ENCODE measurements at places on chromosomes 6 and 20.

DNA sequence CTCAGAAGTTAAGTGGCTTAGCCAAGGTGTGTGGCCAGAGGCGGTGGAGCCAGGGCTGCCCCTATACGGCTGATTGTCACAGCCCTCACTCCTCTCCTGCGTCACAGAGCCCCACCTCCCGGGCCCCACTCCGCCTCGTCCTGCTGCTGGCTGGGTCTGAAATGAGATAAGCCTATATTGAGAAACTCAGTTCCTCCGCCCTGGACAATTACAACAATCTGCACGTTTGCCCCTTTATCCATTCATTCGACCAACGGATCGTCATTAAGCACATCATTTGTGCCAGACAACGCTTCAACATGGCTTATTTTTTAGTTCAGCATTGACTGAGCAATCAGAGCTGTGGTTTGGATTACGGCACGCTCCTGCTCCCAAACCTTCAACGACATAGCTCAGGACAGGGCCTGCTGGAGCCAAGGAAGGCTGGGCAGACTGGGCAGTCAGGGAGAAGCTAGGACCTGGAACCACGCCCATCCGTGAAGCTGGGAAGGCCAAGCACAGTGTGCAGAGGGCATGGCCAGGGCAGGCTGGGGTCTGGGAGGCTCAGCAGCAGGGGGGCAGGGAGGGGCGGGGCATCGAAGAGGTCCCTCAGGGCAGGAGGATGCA, 16.6 kb upstream of the EZR start:
- DNase-seq: no peak

- no peak for DNase-seq
These were observed 363.2 kb upstream of the FLRT3 start for GRCh38 chr20:14700639-14700960.

DNA sequence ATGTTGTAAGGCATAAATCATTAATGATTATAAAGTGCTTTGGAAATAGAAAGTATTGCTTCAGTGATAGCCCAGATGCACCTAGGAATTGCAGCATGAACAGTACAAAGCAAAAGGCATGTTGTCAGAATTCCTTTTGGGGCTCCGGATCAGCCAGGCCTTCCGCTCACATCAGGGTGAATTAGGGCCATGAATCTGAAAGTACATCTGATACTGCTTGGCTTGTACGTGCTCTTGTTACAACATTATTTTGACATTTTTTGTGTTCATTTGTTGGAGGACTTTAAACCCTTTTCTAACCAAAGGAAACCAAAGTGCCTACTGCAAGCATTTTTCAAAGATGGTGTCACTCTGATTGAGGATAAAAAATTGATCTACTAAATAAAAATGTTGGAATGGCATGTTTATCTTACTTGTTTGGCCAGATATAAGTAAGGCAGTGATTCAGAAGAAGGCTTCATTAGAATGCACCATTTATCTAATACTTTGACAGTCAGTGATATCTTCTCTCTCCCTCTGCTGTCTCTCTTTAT, 1005.6 kb upstream of the FLRT3 start:
- DNase-seq: no peak

GRCh38 chr20:1122388-1123315, 4.2 kb downstream of the PSMF1 start:
- DNase-seq: peak; percentile 84

DNA sequence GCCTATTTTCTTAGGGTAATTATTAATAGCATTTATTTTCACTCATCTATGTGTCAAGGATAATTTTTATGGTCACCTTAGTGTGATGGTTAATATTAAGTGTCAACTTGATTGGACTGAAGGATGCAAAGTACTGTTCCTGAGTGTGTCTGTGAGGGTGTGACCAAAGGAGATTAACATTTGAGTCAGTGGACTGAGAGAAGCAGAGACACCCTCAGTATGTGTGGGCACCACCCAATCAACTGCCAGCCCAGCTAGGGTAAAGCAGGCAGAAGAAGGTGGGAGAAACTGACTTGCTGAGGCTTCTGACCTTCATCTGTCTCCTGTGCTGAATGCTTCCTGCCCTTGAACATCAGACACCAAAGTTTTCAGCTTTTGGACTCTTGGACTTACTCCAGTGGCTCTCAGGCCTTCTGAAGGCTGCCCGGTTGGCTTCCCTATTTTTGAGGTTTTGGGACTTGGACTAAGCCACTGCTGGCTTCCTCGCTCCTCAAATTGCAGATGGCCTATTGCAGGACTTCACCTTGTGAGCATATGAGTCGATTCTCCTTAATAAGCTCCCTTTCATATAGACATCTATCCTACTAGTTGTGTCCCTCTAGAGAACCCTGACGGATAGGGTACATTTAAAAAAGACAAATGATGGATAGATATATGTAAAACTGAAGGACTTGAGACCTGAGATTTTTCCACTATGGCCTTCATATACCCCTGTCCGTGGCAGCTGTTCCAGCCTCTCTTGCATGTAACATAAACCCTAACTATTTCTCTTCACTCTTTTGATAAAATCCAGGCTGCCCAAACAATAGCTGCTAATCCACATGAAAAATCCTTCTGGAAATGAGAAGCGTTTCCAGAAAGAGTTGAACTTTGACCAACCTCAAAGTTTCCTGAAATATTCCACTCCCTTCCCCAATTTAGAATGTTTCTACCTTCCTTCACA, 62.1 kb upstream of the RGS17 start:
- DNase-seq: no peak

DNA sequence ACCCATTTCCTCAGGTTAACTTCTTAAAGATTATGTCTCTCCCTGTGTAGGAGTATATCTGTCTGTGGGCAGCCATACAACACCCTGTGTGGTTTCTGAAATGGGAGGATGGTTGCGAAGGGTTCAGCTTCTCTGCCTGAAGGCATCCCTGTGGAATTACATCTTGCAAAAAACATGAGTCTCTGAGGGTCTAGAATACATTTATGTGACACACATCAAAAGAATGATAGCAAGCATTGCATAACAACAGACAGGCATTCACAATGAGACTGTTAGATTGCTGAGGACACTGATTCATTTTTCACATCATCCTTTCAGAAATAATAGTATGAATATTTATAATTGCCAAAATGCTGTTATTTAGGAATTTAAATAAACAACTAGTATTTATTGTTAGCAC, 670.9 kb downstream of the HTR1B start:
- DNase-seq: no peak

GRCh38 chr20:62539198-62540045, 63.6 kb upstream of the GATA5 start:
- no peak for DNase-seq

DNA sequence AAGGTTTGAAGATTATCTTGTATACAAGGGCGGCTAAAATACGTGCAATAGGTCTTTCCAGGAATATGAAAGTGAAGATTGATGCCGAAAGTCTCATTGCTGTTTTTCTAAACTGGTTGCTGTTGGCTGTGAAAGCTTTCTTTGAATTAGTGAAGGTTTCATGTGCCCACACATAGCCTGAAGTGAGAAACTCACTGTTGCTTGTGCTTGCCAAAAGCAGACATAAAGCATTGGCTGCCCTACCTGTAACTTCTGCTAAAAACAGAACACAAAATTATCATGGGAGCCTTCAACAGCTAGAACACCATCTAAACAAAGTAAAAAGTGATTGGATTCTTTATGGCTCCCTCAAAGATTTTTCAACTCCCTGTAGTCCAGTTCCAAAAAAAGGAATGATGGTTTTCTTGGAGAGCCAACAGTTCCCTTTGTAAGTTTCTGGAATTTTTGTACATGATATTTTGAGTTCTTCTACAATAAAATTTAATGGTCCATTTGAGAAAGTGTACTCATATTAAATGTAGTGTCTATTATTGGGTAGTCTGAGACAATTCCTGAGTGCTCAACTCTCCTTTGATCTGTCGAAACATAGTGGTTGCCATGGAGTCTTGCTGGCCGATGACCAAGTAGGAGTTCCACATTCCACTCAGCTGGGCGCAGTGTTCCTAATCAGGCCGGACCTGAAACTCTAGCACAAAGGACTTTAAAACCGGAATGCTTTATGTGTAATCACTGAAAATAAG, 68.5 kb downstream of the PLEKHG1 start:
- DNase-seq: no peak

- no peak for DNase-seq
These were observed 147.3 kb downstream of the TRIM27 start for GRCh38 chr6:28776269-28777146.

DNA sequence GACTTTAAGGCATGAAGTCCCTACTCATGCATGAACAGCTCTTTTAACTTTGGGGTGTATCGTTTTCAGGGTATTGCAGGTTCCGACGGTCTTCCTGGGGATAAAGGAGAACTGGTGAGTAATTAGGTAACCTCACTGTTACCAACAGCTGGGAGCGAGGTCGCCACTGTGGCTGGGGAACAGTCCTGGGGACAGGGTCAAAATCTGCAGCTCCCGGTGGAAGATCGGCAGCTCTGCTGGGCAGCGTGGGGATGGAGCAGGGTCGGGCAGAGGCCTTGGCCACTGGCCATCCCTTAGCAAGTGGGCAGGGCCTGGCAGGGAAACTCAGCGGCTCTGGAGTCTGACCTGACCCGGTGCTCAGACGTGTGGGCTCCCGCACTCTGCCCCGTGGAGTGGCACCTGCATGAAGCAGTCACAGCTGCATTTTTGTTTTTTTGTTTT, 16.1 kb downstream of the COL9A3 start:
- no peak for DNase-seq

- DNase-seq: no peak
These were observed 291.9 kb upstream of the PRDM1 start for GRCh38 chr6:105794239-105794638.

DNA sequence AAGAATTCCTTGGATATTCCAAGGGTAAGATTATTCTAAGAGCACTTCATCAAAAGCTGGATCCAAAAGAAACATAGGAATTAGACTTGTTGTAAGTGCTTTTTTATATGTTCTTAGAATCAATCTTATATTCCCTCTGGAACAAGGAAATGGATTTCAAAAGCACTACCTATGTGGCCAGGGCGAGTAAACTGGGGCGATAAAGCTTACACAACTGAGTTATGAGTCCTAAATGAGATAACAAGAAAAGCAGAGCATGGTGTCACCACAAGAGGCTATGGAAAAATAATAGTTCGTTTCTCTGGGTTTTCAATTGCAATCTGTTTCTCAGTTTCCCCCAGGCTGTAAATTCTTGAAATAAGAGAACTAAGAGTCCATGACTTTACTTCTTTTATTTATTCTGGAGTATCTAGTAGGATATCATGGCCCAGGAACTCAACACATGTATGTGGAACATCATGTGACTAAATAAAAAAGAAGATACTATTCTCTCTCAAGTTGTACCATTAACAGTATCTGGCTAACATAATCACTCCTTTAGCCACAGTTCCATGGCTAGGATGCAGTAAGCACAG, 51.5 kb downstream of the NUDT3 start:
- no peak for DNase-seq

DNA sequence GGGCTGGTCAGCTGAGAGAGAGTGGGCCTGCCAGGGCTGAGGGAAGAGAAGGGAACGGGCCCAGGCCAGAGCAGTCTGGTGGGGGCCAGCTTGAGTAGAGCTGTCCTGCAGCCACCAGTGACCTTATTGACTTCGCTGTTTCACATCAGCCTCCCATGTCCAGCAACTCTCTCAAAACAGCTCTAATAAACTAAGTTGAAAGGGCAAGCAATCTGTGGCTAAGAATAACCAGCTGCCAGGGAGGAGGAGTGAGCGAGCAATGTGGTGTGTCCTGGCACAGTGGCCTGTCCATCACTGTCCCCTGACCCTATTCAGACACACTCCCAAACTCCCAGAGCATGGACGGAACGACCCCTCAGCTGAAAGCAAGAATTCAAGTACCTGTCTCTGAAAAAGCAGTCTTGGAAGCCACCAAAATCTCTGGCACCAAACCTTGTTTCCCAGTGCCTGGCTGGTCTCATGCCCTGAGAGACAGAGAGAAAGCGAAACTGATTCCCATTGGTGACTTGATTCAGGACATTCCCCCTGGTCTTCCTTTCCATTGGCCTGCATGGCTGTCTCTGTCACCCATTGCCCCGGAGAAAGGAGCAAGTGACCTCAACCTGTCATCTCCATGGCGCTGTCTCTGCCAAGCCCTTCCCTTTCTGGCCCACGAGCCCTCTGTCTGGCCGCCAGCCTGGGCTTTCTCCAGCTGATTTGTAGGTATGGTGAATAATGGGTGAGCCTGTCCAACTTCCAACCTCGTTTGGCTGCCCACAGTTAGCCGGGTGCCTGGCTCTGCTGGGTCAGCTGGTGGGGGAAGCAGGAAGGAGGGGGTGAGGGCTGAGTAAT, at the start of gene DDO:
TSS of gene DDO (minus strand) at position 490 of the 831 bp plus-strand sequence. CDS start 2,113 bp downstream, outside the sequence.
- DNase-seq: peak; percentile 95

GRCh38 chr6:104862456-104862855, 2.7 kb upstream of the HACE1 start:
- no peak for DNase-seq

DNA sequence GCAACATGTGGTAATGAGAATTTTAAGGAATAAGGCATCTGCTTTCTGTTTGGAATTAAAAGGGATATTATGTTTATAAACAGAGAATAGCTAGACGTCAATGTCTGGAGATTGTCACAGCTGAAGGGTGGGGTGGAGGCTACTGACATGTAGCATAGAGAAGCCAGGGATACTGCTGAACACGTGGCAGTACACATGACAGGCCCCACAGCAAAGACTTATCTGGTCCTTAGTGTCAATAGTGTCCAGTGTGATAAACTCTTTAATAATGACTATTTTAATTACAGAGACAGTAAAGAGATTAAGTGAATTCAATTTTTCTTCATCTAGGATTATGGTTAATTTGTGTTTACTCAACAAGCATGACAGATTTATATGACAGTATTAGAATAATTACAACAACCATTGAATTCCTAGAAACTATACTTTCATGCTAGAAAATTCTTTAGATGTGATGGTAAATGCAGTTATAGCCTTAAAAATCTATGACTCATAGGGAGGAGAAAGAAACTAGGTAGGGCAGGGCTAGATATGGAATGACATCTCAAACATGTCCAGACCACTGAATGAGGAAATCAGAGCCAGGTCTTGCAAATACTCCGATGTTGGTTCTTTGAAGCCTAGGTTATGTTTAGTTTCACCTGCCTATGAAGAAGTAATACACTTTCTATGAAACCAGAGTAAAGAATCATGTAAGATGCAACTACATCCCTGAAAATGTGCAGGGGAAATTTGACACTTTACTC, 399.5 kb downstream of the PHF3 start:
- no peak for DNase-seq

DNA sequence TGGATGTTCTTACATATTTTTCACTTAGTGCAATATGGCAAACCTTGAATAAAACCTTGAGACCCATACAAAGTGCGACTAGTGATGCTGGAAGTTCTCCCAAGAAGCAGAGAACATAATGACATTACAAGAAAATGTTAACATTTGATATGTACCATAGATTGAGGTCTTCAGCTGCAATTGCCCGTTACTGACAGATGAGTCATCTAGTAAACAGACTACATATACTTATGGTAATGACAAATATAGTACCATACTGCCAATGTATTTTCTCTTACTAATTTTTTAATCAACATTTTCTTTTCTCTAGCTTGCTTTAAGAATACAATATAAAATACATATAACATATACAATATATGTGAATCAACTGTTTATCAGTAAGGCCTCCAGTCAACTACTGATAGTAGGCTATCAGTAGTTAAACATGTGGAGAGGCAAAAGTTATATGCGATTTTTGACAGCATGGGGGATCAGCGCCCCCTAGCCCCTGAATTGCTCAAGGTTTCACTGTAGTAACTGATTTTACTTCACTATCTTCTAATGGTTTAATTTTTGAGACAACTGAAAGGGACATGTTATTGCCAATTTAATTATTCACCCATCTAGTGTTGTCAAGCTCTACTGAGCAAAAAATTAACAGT, 166.7 kb upstream of the ADGRB3 start:
- no peak for DNase-seq

- DNase-seq: no peak
These were observed 144.9 kb downstream of the SH3BGRL2 start for GRCh38 chr6:79776076-79776475.
